ENCODE measurements at places on chromosomes 16 and 17.

DNA sequence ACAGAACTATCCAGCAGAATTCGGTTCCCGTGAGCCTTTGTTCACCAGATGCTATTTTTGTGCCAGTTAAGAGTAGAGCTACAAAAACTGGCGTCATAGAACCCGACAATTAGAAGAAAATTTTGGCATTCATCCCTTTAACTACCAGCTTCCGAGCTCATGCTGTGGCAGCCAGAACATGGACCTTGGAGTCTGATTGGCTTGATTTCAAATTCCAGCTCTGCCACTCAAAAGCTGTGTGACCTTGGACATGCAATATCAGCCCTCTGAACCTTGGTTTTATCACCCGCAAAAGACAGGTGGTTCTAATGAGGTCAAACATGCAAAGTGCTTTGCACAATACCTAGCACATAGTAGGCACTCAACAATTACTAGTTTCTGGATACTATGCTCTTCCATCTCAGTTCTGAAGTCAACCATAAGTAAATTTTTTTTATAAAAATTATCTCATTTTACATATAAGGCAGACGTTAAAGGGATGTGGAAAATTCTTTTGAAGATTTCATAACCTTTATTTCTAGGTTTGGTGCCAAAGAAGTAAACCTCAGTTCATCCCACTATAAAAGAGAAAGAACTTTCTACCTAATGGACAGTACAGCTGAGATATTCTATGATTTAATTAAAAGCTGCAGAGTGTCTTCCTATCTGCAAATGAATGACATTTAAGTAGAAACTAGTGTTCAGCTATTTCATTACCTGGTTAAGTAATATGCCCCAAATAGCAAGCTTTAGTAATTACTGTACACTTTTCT is 331.5 kb downstream of the HAPSTR1 start:
- DNase-seq: no peak

- peak; percentile 53 for DNase-seq
These were observed 11.0 kb downstream of the HEXIM2 start for GRCh38 chr17:45172541-45173286.

DNA sequence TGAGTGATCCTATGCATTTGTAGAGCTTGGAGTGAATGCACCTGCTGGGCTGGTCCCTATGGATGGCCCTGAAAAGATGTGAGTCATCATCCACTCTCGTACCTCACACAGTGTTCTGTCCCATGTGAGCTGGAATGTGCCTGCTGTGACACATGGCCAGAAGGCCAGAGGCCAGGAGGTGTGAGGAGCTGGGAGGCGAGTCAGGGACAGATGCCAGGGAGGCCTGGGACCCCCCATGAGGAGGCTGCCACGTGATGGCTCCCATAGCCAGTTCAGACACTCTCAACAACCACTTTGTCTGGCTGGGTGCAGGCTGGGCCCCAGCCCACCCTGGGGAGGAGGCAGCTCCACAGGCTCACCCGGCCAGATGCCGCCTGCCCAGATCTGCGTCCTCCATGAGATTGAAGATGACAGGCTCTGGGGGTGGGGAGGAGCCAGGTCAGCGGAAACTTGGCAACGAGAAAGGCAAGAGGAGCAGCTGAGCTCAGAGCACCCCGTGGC is 168.8 kb downstream of the C16orf78 start:
- DNase-seq: no peak

DNA sequence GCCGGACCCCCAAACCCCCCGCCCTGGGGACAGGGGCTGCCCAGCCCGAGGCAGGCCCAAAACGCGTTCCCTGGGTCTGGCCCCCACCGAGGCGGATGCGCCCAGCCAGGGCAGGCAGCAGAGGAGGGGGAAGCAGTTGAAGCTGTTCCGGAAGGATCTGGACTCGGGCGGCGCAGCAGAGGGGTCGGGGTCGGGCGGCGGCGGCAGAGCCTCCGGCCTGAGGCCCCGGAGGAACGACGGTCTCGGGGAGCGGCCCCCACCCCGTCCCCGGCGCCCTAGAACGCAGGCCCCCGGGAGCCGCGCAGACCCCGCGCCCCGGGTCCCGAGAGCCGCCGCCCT is 22.9 kb upstream of the ZFPM1 start:
- no peak for DNase-seq

DNA sequence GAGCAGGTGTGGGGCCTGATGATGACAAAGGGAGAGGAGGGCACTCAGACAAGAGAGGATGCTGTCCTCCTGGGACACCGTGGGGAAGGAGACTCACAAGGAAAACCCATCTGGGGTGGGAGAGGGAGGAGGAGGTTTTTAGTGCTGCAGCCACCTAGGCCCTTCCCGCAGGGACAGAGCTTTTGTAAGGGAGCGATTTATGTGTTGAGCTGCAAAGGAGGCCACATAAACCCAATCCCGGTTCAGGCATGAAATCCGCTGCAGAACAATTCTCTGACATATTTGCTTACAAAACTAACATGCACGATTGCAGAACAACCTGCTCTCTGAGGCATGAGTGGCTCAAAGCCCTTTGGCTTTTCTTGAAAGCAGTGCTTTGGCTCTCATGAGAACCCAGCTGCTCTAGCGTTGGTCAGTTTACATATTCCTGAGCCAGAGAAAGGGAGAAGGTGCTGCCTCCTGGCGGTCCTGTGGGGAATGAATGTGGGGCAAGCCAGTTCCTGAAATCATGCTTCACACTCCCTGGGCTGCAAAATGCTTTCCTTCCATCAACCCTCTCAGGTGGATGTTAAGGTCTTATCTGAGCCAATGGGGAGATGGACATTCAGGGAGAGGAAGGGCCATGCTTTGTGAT is 122.4 kb upstream of the NLRP1 start:
- peak; percentile 3 for DNase-seq

DNA sequence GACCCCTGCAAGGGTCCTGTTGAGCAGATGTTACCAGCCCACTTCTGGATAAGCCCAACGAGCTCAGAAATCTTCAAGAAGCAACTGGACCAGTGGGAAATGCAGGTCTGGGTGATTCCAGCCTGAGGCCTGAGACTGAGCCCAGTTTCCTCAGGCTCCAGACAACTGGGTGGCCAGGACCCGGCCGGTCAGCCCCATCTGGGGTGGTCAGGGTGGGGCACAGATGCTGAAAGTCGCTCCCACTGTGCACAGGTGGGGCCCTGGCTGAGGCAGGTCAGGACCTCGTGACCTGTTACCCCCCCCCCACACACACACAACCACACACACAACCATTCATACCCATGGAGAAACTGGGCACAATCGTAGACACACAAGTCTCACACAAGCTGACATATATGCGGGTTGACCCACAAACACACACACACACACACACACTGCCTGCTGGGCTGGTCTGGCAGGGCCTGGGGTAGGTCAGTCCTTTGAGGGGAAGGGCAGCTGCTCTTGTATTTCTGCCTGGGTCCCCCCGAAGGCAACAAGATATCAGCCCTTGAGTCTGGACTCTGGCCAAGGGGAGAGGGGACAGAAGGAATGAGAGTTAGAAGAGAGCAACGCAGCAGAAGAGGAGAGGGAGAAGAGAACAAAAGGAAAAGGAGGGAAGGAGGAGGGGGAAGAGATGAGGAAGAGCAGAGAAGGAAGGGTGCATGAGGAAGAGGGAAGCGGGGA is 99.0 kb upstream of the CDH5 start:
- DNase-seq: no peak

GRCh38 chr17:11029791-11030190 is 191.9 kb upstream of the PIRT start:
- DNase-seq: no peak

GRCh38 chr16:23006380-23006779 is 142.9 kb downstream of the USP31 start:
- no peak for DNase-seq

GRCh38 chr17:42517516-42517915 is 18.5 kb upstream of the NAGLU start:
- DNase-seq: peak; percentile 83

DNA sequence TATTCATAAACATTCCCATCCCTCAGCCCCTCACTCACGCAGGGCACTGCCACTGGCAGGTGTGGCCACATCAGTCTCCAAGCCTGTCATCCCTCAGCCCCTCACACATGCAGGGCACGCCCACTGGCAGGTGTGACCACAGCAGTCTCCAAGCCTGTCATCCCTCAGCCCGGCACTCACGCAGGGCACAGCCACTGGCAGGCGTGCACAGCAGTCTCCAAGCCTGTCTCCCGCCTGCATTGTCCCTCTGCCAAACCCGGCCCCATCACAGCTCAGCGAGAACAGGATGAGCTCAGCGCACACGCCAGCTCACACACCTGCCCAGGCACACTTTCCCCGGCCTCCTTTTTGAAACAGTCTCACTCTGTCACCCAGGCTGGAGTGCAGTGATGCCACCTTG is 11.4 kb upstream of the KREMEN2 start:
- DNase-seq: no peak
